ENCODE measurements at places on chromosomes 11 and 22.

GRCh38 chr11:80082406-80082805 lies 641.6 kb upstream of the TENM4 start:
- no peak for DNase-seq

DNA sequence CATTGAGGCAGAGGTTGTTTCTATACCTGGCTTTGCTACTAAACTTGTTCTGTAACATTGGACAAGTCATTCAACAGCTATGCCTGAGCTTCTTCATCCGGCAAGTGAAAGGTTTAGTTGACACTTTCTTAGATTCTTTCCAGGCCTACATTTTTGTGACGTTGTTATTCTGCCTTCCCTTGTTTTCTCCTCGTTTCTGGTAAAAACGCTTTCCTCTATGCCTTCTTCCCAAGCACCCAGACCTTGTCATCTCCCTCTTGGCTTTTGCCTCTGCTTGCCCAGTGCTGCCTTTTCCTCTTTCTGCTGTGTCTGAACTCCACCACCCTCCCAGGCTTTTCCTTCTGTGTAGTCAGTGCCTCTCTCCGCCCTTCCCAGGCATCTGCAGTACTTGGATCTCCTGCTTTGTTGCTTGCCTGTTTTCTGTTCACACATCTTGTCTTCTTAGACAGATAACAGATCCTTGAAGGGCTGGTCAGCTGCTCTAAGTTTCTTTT lies 1.4 kb upstream of the AMOTL1 start:
- DNase-seq = no peak

GRCh38 chr11:45926001-45926401 lies 3.5 kb downstream of the LARGE2 start:
- no peak for DNase-seq

DNA sequence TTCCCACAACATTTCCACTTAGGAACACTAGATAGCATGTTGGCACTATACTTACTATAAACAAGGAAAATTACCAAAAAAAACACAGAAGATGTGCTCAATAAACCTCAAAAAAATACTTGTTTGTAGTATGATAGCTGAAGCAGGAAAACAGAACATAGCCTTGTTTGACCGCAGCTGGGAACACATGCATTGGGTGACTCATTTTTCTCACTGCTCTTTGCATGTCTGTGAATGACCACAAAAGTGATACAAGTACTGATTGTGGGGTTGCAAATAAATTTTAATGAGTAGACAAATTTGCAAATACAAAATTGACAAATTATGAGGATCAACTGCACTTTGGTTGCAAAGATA lies 22.8 kb upstream of the GUCY1A2 start:
- DNase-seq = no peak

- DNase-seq = no peak
Observed at GRCh38 chr11:32529994-32530588, 53.5 kb upstream of the EIF3M start.

GRCh38 chr11:72190631-72191071 lies 1.3 kb upstream of the FOLR1 start:
- DNase-seq = no peak

DNA sequence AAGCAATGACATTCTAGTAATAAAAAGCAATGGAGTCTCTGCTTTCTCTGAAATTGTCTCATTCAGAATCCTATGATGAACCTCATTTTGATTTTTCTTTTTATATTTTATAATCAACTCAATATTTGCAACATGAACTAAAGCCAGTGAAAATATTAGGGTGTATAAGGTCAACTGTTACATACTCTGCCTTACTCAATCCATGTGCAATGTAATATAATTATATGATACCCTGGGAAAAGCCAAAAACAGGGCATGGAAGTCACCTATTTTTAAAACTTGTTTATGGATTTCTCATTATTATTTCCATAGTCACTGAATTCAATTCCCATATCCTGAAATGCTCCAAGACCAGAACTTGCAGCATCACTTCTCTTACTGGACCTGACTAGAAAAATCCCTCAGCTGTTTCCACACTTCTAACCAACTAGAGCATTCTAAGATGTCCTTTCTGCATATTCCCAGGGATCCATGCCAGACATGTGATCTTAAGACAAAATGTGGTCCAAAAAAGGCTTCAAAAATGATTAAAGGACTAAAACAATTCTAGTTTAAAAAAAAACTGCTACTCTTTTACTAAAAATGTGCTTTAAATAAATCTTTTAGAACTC lies 97.3 kb downstream of the GUCY1A2 start:
- no peak for DNase-seq

GRCh38 chr22:49936018-49936972 lies 17.9 kb downstream of the CRELD2 start:
- DNase-seq = peak; percentile 95

- no peak for DNase-seq
Observed at GRCh38 chr11:86571273-86571948, 101.0 kb downstream of the ME3 start.

DNA sequence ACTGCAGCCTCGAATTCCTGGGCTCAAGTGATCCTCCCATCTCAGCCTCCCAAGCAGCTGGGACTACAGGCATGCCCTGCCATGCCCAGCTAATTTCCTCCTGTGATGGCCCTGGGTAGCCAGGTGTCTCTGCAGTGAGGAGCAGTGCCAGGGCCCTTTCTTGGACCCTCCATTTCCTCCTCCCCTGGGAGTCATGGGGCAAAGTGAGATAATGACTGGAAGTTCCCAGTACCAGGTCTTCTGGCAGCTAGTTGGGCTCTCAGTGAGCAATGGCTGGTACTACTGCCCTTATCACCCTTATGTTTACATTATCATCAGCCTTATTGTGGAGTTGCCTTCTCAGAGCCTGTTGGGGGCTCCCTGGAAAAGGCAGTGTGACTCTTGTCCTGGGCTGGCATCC lies 17.6 kb downstream of the DAGLA start:
- DNase-seq = no peak

DNA sequence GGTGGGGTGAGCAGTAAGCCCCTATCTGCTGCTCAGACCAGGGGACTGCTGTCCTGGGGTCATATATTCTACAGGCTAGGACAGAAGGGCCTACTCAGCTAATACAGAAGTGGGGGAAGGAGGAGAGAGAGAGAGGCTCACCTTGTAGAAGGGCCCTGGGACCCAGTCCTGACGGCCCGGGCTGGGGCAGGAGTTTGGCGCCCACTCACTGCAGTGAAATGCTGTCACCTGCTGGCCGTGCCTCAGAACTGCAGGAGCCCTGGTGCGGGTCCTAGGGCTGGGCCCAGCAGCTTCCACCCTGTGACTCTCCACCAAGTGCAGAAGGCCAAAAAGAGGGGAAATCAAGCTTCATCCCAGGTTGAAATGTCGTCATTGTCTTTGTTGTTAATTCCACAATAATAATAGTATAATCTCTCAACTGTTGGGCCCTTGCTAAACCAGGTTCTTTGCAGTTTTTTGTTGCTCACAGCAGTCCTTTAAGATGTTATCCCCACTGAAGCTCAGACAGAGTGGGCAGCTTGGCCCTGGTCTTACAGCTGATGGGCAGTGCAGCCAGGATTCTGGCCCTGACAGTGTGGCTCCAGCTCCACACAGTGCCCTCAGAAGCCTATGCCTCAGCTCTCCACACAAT lies 29.6 kb downstream of the TRIM29 start:
- peak; percentile 56 for DNase-seq

DNA sequence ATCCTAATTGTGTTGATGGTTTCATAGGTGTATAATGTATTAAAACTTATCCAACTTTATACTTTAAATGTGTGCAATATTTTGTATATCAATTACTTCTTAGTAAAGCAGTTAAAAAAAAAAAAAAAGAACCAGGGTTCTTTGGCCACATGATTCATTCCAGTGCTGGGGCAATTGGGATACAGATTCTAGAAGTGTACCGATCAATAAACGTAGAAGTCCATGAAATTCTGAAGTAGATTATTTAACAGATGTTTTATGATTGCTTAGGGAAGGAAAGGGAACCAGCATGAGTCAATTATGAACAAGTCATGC lies 51.0 kb downstream of the MAPK1 start:
- no peak for DNase-seq

DNA sequence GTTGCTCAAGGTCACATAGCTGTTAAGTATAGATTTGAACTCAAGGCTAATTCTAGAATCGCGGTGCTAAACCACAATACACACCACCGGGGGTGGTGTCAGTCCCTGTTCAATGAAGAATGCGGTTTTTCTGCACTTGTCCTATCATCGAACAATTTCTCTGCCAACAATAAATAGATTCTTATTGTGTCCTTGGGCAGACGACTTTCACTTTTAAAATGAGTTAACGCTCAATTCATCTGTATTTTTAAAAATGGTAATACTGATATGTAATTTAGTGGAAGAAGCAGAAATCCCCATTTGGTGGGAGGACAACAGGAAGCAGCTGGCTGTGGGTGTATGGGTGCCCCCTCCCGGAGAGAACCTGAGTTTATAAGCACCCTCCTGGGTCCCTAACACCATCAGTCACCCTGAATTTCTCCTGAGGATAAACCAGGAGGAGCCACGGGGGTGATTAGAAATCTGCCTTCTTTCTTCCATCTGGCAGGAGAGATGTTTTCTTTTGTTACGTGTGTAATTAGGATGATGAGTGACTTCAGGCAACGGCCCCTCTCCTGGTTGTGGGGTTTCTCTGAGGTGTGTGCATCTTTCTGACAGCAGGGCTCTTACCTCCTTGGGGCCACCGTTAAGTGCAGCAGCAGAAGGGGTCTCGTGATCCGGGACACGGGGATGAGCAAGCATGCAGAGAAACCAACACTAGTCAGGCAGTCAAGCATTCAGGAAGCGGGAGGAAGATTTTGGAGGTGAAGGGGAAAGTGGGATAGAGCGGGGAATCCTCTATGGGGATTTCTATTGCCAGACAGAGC lies 87.7 kb downstream of the GRAMD1B start:
- no peak for DNase-seq

DNA sequence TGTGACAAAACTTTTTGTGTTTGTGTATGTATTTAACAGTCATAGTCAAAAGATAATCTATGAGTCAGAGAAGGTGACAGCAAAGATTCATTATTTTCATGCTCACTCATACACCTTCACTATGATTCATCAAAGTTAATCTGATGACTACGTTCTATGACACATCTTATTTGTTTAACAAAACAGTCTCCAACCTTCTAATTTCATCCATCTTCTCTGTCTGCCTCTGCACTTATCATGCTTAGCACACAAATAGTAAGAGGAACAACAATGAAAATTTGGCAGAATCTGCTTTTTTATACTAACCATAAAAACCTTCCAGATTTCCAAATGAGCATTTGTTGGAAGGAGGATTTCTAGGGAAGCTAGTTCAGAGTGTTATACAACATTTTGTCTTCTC lies 568.9 kb downstream of the LUZP2 start:
- DNase-seq = no peak

GRCh38 chr11:76798671-76799065 lies 15.5 kb downstream of the TSKU start:
- DNase-seq = no peak

DNA sequence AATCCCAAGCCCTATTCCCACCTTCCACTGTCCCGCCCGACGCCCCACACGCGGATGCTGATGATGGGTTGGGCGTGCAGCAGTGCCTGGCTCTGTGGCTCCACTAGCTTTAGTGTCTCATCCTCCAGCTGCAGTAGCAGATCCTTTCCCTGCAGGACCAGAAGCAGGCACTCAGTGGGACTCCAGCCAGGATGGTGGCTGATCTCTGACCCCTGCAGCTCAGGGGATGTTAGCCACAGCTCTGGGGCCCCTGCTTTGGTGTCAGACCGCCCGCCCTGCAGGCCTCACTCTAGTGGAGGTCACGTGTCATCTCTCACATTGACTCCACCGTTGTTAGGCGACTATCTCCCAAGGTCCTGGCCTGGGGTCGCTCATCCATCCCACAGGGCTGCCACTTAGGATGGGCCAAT lies 11.8 kb downstream of the SMPD1 start:
- no peak for DNase-seq

GRCh38 chr11:98710986-98711385 lies 309.8 kb upstream of the CNTN5 start:
- DNase-seq = no peak

- no peak for DNase-seq
Observed at GRCh38 chr22:41140365-41140957, 48.1 kb downstream of the EP300 start.

GRCh38 chr11:113272927-113273615 lies 41.3 kb upstream of the TTC12 start:
- DNase-seq = no peak

DNA sequence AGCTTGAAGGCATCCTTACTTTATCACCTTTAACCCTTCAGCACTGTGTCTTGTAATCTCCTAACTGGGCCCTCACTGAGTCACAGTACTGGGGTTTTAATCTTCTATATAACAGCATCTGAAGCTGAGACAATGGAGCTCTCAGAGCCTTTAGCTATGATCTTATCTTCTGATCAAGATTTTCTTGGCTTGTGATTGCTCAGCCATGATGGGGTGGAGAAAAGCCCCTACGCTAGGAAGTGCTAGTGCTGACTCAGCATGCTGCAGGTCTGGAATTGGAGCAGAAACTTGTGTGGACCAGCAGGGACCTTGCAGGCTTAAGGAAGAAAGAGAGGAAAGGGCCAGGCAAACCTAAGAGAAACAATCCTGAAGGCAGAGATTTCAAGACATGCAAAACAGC lies 71.7 kb upstream of the EED start:
- DNase-seq = no peak

DNA sequence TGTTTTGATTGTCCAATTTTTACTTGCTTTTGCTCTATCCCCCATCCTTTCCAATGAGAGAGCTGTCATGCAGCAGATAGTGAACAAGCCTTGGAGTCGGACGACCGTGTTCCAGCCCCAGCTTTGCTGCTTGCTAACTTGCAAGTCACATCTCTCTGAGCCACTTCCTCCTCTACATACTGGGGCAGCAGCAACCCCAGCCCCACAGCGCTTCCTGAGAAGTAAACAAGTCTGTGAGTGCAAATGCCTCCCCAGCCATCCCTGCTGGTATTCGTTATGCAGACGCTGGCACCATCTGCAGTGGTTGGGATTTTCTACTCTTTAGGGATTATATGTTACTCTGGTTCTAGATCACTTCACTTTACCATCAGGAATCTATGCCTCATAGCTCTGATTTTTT lies 35.0 kb downstream of the TPBGL start:
- DNase-seq = peak; percentile 26

DNA sequence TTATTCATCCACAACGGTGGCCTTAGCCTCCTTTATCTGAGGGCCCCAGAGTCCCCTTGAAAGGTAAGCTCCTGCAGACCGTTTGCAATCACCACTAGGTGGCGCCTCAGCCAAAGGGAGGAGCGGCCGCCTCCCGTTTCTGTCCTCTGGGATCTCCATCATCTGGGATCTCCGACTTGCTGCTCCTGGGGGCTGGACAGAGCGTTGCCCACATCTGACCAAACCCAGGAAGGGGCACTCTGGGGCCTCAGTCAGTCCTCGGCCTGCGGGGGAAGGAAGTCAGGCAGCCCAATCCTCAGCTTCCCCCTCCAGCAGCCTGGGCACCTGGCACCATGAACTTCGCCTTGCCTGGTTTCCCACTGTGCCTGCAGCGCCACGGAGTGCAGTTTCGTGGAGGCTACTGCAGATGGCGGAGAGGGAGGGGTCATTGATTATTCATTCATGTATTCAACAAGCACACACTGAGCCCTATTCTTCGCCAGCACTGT lies 23.5 kb downstream of the TP53I11 start:
- peak; percentile 47 for DNase-seq

DNA sequence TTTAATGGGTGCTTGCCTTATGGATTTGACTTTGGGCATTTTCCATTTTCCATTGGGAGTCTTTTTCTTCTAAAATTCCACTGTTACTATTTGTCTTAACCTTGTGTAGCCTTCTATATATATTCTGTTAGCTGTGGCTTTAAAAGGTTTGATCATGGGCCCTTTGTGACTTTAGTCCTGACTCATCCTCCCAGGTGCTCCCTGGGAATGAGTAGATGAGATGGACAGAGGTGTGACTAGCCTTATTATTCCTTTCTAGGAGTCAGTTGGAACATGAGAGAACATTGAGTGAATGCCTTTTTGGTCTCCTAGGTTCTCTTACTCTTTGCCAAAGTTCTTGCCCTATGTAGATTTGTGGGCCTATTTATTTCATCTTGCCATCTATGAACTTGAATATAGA lies 39.0 kb downstream of the DDX10 start:
- DNase-seq = no peak
